PC-3 (cell line): ENCODE measurements at places on chromosomes 6 and 20. TPM values are rescaled to one million over a fixed set of nuclear protein-coding genes. Genes with fewer than 3 reads are reported as not detected.

GPX5 gene
- total RNA-seq, result not detected in 2 replicates

DNA sequence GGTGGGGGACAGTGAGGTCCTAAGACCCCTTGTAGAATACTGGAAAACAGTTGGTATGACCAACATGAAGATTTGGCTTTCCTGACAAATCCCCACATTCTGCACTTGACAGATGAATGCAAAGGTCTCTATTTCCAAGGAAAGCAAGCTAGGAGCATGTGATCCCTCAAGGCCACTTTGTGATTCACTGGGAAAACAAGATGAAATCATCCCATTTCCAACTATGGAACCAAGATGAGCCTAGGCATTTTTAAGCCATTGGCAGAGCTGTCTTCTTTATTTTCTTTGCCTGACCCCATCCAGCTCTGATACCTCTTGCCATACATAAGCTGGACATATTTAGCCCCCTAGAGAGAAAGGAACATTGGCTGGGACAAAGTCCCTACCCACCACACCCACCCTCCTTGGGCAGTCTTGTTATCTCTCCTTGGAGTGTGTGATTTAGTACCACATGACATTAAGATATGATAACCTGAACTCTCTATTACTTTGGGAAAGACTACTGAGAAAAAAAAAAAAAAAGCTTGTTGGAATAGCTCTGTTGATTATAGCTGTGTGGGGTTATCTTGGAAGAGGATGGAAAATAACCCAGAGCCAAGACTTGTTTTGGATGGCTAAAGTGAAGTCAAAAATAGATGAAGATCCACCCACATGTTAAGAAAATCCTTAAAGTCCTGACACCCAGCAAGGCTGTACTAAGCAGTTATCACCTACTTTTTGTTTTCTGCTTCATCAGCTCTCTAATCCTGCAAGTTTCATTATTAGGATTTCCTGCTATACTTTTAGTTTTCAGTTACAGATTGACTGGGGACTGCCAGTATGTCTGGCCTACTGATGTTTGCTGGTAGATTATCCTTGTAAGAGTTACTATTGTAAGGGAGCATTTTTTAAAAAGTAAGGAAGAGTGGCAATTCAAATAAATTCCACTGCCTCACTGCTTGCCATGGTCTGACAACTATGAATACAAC is 90.1 kb upstream of the PREP start:
- H3K27me3 ChIP-seq, result no peaks in the 10 kb centered on the region
- no peaks in the 10 kb centered on the region for H3K36me3 ChIP-seq
- DNase-seq, result peak; percentile 31
- H3K27ac ChIP-seq, result no peak overlapping the region

PIGT gene
- total RNA-seq, result 101 and 129 TPM in 2 replicates

GRCh38 chr6:163393923-163394322 is 20.6 kb upstream of the QKI start:
- no peaks in the 10 kb centered on the region for H3K27me3 ChIP-seq
- H3K27ac ChIP-seq, result no peak overlapping the region
- no peak overlapping the region for H3K4me3 ChIP-seq
- no peaks in the 10 kb centered on the region for H3K36me3 ChIP-seq
- DNase-seq, result no peak

DNA sequence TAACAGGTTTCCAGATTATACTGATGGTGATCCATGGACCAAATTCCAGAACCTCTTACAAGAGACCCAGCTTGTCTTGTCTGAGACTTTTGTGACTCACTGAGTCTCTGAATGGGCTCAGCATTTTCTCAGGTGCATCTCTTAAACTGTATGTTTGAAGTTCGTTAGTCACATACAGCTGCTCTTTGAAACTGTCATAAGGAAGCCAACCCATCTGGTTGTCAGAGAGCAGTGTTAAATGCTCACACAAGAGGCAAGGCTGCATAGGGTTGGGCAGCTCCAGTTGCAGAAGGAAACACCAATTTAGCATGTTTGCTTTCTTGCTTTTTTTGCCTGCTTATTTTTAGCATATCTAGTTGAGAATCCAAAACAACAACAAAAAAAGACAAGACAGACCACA is 47.1 kb downstream of the TRIM27 start:
- H3K4me1 ChIP-seq, result no peaks in the 10 kb centered on the region; the same call in 1 of the 2 replicates
- H3K27ac ChIP-seq, result no peak overlapping the region
- H3K4me3 ChIP-seq, result no peak overlapping the region
- no peak for DNase-seq
- H3K27me3 ChIP-seq, result no peaks in the 10 kb centered on the region

DNA sequence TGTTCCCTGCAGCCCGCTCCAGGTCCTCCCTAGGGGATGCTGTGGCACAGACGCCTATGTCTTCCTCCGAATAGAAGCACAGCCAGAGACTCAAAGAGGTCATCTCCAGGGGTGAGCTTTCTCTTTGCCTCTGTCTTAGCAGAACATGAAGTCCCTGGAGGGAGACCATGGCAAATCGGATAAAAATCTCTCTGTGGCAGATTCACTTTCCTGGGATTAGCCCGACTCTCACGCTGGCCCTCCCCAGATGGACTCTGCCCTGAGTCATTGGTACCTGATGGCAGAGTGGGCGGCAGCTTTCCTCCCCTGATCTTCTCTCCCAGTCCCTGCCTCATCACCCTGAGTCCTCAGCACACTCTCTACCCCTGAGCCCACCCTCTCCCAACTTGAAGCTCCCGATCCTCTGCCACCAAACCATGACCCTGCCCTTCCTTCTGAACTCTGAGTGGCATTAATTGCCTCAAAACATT is 58.0 kb upstream of the CCDC167 start:
- no peak overlapping the region for H3K27ac ChIP-seq
- DNase-seq, result no peak
- peaks cover 24% of the 10 kb centered on the region for H3K4me1 ChIP-seq
- no peaks in the 10 kb centered on the region for H3K36me3 ChIP-seq
- H3K4me3 ChIP-seq, result no peak overlapping the region
